DMS79 treated with DMSO at 0.1 percent for 48 hours (cell line): ENCODE measurements at places on chromosomes 6 and 20.

GRCh38 chr6:16739329-16739801 is 21.9 kb downstream of the ATXN1 start:
- no peak for DNase-seq

GRCh38 chr20:19947611-19948264 is 69.4 kb upstream of the NAA20 start:
- no peak for DNase-seq

DNA sequence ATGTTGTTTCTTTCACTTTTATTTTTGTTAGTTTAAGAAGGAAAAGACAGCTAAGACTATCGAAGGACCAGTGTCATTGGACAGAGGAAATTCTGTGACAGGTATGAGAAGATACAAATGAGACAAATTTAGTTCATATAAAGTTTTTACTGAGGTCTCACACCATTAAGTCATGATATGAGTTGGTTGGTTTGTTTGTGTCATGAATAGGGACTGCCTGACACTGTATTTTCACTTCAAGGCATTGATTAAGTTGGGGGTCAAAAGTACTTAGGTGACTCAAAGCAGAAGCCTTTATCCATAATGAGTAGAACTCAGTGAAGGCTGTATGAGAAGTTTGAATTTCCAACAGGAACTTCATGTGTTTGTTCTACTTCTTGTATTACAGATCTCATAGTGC is 21.3 kb upstream of the HIVEP2 start:
- no peak for DNase-seq

- no peak for DNase-seq
These were observed 233.1 kb downstream of the BCAS1 start for GRCh38 chr20:53837126-53837826.

DNA sequence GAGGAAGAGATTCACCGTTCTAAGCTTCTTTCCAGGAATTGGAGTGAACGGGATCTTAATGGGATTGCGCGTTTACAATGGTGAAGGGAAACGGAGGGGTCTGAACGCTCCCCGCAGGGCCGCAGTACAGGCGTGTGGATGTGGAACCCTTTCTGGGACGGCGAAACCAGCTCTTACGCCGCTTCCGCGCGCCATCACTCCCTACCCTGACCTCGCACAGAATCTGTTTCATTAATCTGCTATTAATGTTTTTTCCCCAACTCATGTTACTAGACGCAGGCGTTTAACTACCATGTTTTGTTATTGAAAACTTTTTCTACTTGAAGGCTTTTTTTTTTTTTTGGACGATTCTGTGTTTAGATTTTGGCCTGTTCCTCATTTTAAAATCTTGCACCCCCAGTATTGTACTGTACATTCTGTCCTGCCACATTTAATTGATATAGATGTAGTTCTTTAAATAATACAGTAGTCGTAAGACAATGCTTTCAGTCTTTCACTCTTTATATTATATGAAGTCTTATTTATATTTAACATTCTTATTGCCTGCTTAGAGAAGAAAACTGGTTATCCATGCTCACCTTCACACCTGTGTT is 696 bp upstream of the SUPT3H start:
- peak; percentile 84 for DNase-seq

GRCh38 chr20:46000262-46000996 is 8.3 kb upstream of the MMP9 start:
- DNase-seq, result no peak

DNA sequence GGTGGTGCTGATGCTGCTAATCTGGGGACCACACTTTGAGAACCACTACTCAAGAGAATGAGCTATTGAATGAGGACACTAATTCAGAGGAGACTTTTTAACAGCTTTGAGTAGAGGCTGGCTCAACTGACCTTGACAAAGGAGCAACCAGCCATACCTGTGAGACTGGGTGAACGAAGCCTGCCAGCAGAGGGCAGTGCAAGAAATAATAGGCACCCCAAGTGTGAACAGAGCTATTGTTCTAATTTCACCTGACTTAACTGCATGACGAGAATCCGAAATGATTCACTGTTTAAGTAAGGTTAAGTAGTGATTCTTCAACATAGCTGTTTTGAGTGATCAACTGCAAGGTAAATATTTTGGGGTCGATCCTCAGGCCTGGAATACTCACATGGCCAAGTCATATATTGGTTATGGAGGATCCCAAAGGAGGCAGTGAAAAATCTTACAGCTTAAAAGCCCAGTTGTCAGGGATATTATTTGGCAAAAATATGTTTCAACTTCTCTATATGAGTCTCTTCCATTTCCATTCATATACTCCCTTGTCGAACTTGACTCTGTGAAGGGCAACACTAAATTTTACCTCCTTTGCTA is 550.5 kb upstream of the MARCKS start:
- DNase-seq, result no peak

DNA sequence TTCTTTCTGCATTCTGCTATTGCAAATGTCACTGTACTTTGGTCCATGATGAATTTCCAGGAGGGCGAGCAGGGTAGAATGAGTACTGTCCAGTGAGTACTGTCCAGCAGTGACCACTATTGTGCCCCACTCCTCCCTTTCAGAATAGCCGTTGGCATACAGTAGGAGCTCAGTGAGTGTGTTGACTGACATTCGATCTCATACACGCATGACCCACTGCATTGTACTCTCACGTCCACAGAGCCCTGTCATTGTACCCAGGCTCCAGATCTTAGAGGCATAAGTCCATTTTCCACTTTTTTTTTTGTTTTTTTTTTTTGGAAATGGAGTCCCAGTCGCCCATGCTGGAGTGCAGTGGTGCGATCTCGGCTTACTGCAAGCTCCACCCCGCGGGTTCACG is 8.2 kb downstream of the DYNLRB1 start:
- DNase-seq, result no peak

DNA sequence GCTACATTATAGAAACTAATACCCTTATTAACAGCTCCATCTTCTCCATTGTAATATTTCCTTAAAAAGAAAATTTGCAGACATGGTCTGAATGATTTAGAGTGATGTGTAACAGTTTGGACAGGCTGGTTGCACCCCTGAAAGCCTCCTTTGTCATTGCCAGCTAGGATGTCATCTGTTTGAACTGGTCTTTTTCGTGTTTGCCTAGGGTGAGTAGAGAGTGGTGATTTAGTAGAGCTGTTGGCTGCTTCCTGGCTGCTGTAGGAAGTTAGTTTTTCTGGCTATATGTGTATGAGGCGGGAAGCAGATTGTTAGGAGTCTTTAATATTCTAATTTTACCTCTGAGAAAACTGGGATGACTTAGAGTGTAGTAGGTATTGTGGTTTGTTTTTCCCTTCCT is 101.1 kb downstream of the ZFAND3 start:
- DNase-seq, result no peak

DNA sequence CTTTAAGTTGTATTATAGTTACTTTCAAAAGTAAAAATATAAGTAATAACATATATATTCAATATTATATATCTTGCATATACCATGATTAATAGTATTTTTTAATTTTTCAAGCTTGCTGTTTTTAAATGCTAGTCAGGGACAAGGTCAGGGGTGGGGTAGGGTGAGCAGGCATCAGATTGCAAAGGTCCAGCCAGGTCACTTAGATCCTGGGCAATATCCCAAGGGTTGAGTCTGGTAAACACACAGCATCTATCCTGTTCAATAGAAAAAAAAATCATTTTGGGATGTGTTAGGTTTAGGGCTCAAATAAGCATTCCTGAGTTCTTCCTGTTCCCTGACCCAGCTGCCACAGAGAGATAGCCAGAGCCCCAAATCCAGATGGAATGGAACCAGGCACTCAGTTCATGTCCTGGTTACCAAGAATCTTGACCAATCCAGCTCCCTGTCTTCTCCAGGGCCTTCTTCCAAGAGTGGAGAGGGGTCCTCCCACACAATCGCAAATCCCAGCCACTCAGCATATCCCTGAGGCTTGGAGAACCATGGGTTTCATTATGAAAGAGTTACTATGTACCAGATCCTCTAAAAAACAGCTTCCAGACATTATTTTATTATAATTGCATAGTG is 134.9 kb upstream of the TOP1 start:
- DNase-seq, result no peak

GRCh38 chr6:137926207-137926731 is 59.2 kb downstream of the TNFAIP3 start:
- no peak for DNase-seq

- DNase-seq, result no peak
These were observed 13.5 kb downstream of the STK35 start for GRCh38 chr20:2114990-2115681.

DNA sequence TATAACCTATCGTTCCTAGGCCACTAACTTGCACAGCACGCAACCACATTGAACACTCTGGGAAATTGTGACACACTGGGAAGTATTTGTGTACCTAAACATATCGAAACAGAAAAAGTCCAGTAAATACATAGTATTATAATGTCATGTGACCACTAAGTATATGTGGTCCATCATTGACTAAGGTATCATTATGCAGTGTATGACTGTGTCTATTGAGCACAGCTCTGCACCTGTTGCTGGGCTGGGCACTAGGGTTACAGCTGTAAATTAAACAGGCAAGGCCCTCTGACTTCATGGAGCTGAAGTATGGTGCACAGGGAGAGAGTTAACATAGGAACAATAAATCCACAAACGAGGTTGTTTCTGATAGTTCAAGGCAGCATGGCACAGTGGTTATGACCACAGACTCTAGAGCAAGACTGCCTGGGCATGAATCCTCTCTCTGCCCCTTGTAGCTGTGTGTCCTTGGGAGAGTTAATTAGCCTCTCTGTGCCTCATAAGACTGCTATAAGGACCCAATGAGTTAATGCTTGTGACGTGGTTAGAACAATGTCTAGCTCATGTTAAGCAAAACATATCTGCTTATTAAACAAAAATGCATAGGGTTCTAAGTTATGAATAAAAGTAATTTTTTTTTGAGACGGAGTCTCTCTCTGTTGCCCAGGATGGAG is 10.6 kb downstream of the BCAS1 start:
- DNase-seq, result no peak

DNA sequence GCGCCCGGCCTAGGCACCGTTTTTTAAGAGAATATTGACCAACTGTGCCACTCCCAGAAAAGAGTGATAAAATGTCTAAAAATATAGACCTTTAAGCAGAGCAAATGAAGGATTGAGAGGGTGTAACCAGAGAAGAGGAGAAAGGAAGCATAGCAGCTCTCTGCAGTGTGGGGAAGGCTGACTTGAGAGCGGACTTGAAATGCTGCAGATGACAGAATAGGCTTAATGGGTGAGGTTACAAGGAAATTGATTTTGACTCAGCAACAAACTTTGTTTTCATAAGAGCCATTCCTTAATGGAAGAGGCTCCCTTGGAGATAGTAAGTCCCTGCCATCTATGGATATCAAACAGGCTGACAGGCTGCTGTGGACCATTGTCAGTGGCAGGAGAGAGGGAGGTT is 7.7 kb upstream of the JAG1 start:
- no peak for DNase-seq

- peak; percentile 10 for DNase-seq
These were observed 21.9 kb downstream of the FBXL4 start for GRCh38 chr6:98925831-98926230.

DNA sequence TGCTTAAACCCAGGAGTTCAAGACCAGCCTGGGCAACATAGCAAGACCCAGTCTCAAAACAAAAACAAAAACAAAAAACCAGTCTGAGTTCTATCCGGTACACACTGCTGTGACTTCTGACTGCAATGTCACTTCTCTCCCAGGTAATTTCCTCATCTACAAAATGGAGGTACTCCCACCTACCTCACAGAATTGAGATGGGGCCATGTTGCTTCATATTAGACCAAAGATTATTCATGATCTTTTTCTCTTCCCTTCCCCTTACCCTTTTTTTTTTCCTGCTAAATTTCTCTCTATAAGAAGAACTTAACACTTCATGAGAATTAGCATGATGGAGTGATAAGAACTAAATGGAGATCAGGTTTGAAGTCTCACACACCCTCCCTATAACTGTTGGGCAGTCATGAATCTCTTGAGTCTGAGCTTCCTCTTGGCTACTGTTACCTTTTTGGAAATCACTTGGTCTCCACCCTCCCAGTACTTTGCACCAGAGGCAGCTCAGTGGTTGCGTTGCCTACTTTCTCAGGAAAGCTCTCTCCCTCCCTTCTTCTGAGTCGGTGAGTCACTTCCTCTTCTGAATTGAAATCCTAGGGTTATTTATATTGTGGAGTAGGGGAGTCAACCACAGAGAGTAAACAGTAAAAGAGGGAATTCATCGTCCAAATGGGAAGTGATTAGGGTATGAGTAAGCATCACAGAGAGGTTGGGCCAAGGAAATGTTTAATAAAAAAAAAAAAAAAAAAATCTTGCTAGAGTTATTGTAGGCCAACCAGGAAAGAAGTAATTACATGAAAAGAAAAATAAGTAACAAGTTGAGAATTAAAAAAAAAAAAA is 59.9 kb upstream of the MAP7 start:
- DNase-seq, result peak; percentile 26

GRCh38 chr20:34189572-34190163 is 51.6 kb upstream of the ASIP start:
- no peak for DNase-seq

GRCh38 chr20:15374682-15375081 is 1037.3 kb upstream of the FLRT3 start:
- DNase-seq, result no peak

- DNase-seq, result no peak
These were observed 21.0 kb downstream of the PRDM1 start for GRCh38 chr6:106107043-106107613.

DNA sequence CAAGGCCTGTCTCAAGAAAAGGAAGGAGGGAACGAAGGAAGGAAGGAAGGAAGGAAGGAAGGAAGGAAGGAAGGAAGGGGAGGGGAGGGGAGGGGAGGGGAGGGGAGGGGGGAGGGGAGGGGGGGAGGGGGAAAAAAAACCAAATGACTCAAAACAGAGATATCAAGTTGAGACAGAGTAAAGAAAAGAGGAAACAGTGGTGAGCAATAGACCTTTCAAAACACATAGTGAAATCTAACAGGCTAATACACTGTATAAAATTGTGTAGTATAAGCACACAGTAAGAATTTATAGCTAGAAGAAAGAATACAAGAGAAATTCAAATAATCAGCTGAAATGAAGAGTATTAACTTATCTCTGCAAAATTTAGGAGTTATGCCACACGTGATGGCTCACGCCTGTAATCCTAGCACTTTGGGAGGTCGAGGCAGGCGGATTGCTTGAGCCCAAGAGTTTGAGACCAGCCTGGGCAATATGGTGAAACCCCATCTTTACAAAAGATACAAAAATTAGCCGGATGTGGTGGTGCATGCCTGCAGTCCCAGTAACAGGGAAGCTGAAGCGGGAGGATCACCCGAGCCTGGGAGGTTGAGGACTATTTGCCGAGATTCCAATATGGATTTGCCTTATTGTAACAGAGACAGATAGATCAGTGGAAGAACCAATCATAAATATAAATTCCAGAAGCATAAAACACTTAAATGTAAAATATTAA is 123.2 kb downstream of the PRND start:
- no peak for DNase-seq

GRCh38 chr6:170159022-170159965 is 131.6 kb downstream of the DLL1 start:
- DNase-seq, result no peak
